ELR (cell line): ENCODE measurements at places on chromosomes 5 and 9.

DNA sequence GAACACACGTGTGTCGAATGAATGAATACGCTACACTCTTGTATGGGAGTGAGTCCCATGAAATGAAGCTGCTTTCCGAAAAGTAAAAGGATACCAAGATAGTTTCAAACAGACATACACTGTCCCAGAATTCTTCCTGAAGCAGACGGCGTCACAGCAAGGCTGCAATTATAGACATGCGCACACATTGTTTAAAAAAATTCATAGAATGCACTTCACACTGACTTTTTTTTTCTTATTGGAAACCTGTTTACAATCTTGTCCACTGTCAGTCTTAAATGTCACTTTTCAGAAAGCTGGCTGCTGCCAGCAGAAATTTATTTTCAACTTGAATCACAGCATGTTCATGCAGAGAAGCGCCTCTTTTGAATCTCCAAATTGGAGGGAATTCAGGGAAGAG, 124.8 kb downstream of the CRB2 start:
- no peak for DNase-seq

- DNase-seq, result no peak
Measured at GRCh38 chr5:18395126-18396110, 761.2 kb downstream of the TAF11L14 start.

DNA sequence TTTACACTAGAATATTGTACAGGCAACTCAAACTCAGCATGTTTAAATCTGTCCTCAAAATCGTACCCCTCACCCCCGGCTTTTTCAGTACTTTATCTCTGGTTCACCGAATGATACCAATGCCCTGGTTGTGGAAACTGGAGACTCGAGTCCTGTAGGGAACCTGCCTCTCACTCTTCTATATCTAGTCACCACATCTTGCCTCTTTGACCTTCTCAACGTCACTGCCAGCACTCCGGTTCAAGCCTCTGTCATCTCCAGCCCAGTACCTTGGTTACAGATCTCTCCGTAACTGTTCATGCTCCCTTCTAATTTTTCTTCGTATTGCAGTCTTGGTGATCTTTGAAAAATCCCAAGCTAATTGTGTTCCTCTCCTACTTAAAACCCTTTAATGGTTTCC, 6.7 kb downstream of the SLC44A1 start:
- DNase-seq, result no peak

- peak; percentile 58 for DNase-seq
Measured at GRCh38 chr9:80061940-80062339, 490.2 kb downstream of the TLE4 start.

- peak; percentile 29 for DNase-seq
Measured at GRCh38 chr9:83714329-83714728, 6.6 kb upstream of the UBQLN1 start.

DNA sequence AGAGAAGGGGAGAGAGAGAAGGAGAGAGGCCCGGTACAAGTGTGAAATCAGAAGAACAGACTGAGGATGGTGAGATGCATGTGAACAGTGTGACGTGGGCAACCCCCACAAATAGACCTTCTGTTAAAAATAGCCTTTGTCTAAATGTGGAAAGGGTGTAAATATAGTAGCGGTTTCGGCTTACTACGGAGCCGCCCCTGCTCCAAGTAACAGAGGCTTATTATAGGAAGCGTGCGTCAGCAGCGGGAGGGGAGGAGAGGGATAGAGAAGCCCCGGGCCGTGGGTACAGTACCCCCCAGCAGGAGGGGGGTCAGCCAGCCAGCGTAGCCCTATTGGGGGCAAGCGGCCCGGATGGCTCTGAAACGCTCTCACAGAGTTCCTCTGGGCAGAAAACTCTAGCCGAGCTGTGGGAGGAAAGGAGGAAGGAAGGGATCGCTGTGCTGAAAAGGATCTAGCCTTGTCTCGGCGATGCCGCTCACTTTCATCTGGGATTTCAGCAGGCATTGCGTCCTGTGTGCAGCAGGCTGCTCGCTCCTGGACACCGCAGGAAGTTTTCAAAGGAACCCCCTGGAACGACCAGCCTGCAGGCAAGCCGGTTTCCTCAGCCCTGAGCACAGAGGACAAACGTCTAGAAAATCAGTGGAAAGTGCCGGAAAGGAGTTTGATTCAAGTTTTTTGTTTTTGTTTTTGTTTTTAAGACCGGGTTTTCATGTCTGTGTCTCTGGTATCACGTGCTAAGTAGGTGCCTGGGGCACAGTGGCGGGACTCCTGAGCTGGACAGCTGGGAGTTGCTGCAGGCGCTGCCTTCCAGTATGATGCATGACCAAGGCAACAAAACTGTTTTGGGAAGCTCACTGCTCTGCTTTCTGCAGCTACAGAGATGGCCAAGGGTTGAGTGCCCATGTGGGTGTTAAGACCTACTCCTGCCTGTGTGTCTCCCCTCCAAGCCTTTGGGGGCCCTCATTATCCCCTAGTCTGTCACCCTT, 146.6 kb downstream of the SEC61B start:
- DNase-seq, result peak; percentile 62

- peak; percentile 62 for DNase-seq
Measured at GRCh38 chr5:171162596-171162995, 146.5 kb upstream of the TLX3 start.

DNA sequence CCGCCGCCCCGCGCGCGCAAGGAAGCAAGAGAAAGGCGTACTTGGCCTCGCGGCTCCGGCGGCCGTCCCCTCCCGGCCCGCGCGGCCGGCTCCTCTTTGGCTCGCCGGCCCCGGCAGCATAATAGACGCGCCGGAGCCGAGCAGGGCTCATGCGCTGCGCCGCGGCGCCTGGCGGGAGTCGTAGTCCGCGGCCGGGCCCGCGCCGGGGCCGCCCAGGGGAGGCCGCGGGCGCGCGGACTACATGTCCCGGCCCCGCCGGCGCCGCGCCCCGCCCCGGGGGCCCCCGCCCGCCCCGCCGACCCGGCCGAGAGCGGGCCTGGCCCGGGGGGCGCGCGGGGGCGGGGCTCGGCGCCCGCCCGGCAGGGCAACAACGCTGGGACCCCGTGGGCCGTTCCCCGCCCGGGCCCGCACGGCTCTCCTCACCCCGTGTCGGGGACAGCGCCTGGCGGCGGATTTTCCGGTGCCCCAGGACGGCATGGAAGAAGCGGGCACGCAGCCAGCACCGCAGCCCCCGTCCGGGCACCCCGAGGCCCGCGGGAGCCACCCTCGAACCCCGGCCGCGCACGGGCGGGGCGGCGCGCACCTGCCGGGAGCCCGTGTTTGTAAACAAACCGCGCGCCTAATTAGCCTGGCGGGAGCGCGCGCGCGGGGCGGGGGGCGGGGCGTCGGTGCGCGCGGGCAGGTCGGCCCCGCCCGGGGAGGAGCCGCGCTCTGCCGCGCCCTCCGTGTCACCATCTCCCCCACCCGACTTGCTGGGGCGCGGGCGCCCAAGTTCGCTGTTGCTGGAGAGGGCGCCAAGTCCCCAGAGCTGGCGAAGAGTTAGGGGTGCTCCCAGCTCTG, at the start of gene BRD3:
BRD3 (minus strand) TSS at position 123 of the 840 bp plus-strand sequence. CDS start 14,549 bp downstream, outside the sequence.
- DNase-seq, result peak; percentile 92

GRCh38 chr5:56848206-56848605, 32.9 kb downstream of the MAP3K1 start:
- DNase-seq, result no peak

- DNase-seq, result no peak
Measured at GRCh38 chr5:134209477-134210245, 16.2 kb downstream of the PPP2CA start.

GRCh38 chr9:100426530-100427365, at the start of gene MSANTD3:
Gene MSANTD3, plus strand, starts transcription at chr9:100427143. Its CDS starts 14,796 bp downstream, at chr9:100441939.
- peak; percentile 90 for DNase-seq

DNA sequence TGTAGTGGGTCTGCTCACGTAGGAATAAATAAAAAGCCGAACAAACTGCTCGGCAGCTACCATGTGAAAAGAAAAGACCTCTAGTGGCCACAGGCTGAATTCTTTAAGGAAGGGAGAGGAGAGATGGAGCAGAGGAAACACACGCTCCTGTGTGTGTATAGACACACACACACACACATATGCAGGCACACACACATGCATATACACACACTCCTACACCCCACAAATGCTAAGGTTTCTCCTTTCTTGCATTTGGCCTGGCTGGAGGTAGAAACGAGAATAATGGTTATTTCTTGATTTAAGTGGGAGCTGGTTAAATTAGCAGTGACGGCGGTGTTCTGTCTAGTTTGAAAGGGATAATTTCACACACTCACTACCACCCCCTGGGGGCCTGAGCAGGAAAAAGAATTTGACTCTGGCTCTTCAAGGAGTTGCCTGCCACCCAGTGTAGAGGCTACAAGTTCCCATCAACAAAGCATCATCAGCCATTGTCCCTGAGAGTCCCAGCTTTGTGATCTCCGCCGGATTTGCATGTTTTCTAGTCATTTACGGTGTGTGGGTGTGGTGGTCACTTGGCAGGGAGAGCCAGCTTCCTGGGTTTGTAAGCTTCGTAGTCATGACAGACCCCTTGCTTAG, at the start of gene INSYN2B:
INSYN2B (minus strand) TSS at position 78 of the 636 bp plus-strand sequence. CDS start 96,597 bp downstream, outside the sequence.
- peak; percentile 91 for DNase-seq

DNA sequence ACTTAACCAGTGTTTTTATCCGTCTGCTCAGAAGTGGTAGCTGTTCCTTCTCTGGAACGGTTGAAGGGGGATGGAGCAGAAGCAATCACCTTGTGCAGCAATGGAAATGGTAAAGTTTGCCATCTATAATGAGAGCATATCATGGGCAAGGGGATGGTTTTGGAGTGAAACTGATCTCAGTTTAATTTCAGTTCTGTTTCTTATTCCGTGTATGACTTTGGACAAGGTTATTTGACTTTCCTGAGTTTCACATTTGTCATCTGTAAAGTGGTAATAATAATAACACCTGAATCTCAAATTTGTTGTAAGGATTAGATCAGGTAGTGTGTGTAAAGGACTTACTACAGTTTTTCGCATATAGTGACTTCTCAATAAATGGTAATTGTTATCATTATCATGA, 106.1 kb downstream of the PCSK1 start:
- DNase-seq, result no peak

DNA sequence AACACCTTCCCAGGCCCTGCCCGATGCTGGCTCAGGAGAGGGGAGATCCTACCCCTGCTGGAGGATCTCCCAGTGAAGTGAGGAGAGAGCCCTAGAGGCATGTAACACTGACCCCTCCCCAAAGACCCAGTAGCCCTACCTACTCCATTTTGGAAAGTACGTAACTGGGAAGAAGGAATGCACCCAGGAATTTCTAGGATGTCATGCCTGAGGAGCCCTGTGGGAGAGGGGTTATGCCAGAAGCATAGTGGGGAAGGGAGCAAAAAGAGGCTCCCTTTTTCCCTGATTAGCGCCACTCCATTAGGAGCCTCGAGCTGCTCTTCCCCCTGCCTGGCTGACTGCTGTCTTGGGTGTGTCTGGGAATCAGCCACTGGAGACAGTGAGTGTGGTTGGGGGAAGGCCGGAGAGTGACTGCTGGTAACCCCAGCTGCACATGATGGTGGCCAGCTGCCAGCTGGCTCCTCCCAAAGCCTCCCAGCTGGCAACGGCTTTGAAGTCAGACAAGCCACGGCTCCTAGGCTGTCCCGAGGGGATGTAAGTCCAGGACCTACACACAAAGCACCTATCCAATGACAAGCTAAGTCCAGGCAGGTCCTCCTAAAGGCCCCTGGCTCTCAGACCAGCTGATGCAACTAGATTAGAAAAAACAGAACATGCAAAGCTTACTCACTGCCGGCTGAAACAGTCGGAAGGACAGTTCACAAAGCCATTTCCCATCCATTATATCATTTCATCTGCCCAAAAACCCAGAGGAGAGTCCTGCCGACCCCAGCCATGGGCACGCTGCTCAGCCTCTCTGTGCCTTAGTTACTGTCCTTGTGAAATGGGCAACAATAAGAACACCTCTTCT, 136.5 kb upstream of the ABCA1 start:
- peak; percentile 93 for DNase-seq

DNA sequence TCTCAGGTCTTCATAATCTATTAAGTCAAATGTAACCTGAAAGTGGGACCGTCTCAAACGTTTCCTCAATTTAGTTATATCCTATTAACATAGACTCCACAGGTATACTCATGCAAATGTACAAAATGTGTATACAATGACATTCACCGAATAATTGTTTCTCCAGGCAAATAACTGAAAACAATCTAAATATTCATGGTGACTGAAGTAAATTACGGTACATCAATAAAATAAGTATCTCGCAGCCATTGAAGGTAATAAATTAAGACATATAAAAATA, 482 bp downstream of the IARS1 start:
- DNase-seq, result no peak

GRCh38 chr5:55927861-55928655, 66.7 kb downstream of the IL6ST start:
- DNase-seq, result no peak

- no peak for DNase-seq
Measured at GRCh38 chr5:90909940-90910339, 351.3 kb downstream of the ADGRV1 start.

GRCh38 chr9:131302244-131303075, 12.9 kb downstream of the PLPP7 start:
- DNase-seq, result no peak

DNA sequence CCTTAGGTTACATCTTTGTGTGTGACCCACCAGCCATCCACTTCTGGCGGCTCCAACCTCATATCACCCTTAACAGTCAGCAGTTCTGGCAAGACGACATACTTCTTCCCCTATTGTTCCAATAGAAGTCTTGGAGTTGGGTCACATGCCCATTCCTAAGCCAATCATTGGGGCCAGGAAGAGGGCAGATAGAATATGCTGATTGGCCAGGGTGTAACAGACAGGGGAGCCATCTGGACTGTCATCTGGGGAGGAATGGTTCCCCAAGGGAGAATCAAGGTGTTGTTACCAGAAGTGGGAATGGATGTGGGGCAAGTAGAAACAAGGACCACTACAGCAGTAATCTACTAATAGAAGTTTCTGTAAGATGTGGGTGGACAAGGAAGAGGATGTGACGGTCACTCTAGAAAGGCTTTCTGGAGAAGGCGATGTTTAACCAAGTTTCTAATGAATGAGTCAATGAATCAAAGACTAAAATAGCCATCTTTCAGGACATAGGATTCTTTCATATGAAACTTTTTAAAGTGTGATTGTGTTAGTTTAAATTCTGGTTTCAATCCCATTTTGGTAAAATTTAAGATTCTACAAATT, 200.4 kb downstream of the ARHGAP26 start:
- no peak for DNase-seq

- DNase-seq, result peak; percentile 38
Measured at GRCh38 chr5:120413686-120414085, 50.4 kb upstream of the PRR16 start.

DNA sequence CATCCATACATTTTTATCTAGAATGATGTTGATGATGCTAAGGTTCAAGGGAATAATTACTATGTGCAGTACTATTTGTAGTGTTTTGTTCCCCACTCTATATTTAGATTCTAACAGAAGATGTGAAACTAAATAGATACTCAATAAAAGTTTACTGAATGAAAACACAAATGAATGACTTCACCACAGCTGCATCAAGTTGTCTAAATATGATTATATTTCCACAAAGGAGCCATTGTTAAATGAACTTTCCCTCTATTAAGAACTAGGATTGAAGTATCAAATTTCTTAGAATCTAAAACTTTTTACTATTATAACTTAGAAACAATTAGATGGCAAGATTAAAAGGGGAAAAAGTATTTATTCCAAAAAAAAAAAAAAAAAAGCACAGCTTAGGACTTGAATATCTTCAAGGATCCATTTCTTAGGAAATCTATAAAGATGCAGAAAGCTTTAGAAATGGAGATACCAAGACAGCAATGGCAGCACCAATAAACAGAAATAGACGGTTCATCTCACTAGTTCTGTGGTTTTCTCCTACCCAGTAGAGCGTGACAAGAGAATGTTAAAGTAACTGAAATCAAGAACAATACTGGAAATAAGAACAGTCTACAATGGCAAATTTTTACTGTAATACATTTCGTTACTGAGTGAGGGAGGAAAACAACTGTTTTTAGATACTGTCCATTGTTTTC, 347.6 kb downstream of the EBF1 start:
- DNase-seq, result no peak
